Renal cortex interstitium (tissue), 15 donors: ENCODE measurements at places on chromosomes 1 and 21. TPM values are rescaled to one million over a fixed set of nuclear protein-coding genes. Genes with fewer than 3 reads are reported as not detected.

- no peak for DNase-seq
Observed at GRCh38 chr1:28509705-28510272, 3.9 kb downstream of the RCC1 start.

DNA sequence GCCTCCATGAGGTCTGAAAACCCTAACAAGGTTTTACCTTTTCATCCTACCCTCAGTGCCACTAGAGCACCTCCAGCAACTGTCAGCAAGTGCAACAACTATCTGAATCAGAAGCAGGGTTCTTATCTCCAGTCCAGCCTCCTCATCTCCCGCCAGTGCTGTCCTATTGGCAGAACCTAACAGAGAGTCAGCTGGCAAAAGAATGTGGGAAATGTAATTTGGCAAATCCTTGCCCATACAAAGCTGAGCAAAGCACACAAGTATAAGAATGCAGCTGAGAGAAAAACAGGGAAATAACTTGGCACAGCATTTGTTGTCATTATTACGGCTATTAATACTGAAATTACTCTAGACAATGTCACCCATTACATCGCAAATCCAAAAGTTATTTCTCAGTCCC, 124.2 kb downstream of the ATP6V1G3 start:
- DNase-seq: no peak

DNA sequence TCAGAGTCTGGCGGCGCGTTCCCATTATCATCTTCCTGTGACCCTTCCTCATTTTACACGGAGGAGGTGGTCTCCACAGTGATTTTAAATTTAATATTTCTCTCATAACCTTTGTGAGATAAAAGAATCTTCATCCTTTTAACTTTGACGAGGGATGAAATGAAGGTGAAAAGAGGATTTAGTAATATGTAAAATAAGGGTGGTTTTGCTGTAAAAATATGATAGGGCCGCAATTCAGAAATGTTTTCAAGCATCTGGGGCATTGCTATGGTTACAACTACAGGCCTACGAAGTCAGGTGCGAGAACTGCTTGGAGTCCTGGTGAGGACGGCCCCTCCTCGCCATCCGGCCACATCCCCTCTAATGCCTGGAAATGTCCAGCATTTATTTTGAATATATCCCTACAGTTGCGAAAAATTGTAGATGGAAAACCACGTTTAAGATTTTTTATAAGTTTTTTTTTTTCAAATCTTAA, 422 bp upstream of the RSBN1 start:
- no peak for DNase-seq

- no peak for DNase-seq
Observed at GRCh38 chr21:36749935-36750575, 51.1 kb downstream of the SIM2 start.

The SLAMF8 gene
- polyA plus RNA-seq: 0.65 TPM
